ENCODE measurements at places on chromosomes 16 and 17.

- DNase-seq, result no peak
These were observed 51.6 kb downstream of the PRKCA start for GRCh38 chr17:66353937-66354401.

DNA sequence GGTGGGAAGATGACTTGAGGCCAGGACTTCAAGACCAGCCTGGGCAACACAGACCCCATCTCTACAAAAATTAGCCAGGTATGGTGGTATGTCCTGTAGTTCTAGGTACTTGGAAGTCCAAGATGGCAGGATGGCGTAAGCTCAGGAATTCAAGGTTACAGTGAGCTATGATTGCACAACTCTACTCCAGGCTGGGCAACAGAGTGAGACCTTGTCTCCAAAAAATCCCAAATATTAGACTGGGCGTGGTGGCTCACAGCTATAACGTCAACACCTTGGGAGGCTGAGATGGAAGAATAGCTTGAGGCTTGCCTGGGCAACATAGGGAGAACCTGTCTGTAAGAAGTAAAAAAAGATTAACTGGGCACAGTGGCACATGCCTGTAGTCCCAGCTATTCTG is 30.8 kb downstream of the SUZ12 start:
- DNase-seq, result no peak

GRCh38 chr16:253833-254232 is 19.2 kb downstream of the FAM234A start:
- no peak for DNase-seq

GRCh38 chr17:4652997-4653396 is 11.5 kb upstream of the ALOX15 start:
- no peak for DNase-seq

- no peak for DNase-seq
These were observed 163.4 kb downstream of the PHKB start for GRCh38 chr16:47624563-47624962.

Measured in vagina (tissue), 2 donors.